ENCODE measurements at places on chromosomes 16 and 17.
A peak's percentile ranks its signal among the peaks of the same experiment; 100 is the strongest.

- no peak for DNase-seq
Observed at GRCh38 chr17:10116753-10117420, 81.5 kb downstream of the GAS7 start.

GRCh38 chr17:44647736-44648135, 8.5 kb upstream of the MEIOC start:
- DNase-seq, result no peak

- DNase-seq, result no peak
Observed at GRCh38 chr17:17675416-17675815, 5.8 kb upstream of the RAI1 start.

DNA sequence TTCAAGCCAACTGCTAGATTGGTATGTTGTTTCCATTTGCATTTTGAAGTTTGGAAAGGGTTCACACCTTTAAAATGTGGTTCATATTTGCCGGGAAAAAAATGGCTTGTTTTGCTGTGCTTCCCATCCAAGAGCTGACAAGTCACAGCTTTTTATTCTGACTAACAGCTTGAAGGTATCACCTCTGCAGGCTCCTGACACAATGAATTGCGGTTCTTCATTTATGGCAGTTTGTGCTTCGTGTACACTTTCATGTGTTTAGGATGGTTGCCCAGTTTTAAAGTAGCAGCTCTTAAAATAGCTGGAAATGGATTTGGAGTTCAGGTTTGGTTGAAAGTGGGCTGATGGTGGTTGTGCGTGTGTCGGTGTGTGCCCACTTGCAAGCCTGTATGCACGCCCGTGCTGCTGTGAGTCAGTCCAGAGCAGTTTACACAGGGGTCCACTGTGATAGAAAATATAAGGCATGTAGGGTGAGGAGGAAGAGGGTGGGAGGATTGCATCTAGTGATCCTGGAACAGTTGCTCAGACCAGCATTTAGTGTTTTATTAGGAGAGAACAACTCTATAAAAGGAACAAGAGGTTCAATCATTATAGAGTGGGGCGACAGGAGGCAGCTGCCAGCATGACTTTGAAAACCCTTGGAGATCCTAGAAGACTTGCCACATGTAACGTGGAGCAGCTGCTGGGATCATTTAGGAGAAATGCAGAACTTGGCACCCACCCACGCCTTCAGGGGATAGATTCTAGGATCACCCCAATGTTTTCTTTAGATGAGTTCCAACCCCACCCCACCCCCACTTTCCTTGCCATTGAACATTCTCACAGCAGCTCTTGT, 108.0 kb upstream of the TBX2 start:
- DNase-seq, result no peak

DNA sequence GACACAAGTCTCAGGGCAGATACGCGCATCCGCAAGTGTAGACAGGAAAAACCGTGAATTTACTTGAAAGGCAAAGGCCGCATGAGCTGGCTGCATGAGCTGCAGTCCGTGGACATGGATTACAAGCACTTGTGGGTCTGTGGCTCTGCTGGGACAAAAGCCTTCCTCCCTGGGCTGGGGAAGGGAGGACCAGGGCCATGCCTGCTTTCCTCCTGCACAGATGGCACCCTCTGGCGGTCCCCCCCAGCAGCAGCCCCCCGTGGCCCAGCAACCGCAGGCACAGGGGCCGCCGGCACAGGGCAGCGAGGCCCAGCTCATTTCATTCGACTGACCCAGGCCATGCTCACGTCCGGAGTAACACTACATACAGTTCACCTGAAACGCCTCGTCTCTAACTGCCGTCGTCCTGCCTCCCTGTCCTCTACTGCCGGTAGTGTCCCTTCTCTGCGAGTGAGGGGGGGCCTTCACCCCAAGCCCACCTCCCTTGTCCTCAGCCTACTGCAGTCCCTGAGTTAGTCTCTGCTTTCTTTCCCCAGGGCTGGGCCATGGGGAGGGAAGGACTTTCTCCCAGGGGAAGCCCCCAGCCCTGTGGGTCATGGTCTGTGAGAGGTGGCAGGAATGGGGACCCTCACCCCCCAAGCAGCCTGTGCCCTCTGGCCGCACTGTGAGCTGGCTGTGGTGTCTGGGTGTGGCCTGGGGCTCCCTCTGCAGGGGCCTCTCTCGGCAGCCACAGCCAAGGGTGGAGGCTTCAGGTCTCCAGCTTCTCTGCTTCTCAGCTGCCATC, 1.7 kb upstream of the MRPL12 start:
- no peak for DNase-seq

GRCh38 chr17:70938336-70938735, 769.0 kb downstream of the KCNJ2 start:
- DNase-seq, result no peak

GRCh38 chr16:27639561-27640276, 89.8 kb downstream of the KATNIP start:
- peak; percentile 57 for DNase-seq

GRCh38 chr17:82129095-82129494, 31.1 kb upstream of the FASN start:
- no peak for DNase-seq

DNA sequence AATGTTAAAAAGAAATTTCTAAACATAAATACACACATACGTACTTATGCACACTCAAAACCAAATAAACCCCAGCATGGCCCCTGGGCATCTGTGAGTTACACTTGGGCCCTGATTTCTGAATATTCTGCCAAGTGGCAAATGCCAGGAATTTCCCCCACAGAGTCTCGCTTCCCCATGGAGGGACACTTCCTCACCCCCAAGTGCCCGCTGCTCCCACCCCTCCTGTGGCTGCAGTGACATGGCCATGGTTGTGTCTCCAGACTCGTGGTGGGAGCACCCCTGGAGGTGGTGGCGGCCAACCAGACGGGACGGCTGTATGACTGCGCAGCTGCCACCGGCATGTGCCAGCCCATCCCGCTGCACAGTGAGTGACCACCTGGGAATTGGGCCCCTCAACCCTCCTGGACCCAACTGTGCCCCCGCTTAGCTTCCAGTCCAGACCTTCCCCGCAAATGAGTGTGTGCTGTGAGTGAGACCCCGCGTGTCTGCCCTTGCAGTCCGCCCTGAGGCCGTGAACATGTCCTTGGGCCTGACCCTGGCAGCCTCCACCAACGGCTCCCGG, 4.0 kb downstream of the ITGAD start:
- no peak for DNase-seq

DNA sequence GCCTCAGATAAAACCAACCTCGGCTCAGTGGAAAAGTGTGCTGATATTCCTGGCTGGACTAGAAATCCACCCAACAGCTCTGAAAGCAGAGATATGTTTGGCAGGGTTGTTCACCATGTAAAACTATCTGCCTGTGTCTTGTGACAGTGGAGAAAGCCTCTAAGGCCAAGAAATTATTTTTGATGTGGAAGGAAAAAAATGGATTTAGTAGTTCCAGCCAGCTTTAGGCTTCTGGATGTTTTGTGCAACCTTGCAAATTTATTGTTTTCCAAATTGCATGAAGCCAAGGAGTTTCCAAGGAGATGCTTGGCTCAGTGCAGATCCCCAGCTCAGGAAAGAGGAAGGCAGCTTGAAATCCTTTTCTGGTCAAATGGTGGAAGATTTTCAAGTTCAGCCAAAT, 31.6 kb downstream of the TEKT5 start:
- no peak for DNase-seq

GRCh38 chr17:72816406-72816805, 276.1 kb downstream of the SLC39A11 start:
- no peak for DNase-seq

DNA sequence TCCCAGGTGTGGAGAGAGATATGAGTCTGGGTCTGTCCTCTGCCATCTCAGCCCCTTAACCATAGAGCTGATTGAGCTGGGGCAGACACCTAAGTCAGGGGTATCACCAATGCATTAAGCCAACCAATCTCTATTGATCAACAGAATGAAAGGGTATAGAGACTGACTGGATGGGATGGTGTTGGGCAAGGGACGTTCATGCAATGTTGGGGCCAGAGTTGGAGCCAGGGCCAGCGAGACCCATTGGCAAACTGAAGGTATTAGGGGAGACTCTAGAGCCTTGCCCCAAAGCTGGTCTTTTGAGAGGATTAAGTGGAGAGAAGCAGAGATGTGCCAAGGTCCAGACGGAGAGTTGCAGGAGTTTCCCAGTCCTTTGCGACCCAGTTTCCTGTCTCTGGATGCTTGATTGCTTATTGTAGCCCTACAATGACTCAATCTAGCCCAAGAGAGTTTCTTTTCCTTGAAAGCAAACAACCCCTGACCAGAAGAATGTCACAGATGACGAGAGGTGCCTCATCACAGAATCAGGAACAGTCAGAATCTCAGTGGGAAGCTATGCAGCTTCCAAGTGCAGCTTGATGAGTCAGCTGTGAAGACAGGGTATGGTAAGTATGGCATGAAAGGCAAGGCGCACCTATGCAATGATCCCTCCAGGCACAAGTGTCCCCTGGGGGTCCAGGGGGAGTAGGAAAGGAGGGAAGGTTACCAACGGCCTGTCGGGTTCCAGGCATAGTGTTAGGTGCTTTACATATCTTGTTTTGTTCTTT, 137.2 kb downstream of the UTP18 start:
- DNase-seq, result no peak

DNA sequence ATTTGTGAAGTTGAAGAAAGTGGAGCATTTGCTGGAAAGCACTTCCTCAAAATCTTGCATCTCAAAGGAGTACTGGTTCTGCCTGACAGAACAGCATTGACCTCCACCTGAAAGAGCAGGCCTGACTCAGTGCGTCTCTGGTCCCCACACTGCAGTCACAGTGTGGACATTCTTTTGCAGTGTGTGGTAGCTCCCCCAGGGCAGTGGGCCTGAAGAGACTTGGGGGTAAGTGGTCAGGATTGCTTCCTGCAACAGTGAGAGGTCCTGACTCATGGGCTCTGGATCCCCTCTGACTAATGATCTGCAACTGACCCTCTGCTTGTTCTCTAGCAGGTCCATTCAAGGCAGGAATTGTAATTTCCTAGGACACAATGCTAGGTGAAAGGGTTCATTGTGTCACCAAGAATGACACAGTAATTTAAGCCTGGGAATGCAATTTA, 204.9 kb upstream of the KCNJ16 start:
- DNase-seq, result peak; percentile 33

DNA sequence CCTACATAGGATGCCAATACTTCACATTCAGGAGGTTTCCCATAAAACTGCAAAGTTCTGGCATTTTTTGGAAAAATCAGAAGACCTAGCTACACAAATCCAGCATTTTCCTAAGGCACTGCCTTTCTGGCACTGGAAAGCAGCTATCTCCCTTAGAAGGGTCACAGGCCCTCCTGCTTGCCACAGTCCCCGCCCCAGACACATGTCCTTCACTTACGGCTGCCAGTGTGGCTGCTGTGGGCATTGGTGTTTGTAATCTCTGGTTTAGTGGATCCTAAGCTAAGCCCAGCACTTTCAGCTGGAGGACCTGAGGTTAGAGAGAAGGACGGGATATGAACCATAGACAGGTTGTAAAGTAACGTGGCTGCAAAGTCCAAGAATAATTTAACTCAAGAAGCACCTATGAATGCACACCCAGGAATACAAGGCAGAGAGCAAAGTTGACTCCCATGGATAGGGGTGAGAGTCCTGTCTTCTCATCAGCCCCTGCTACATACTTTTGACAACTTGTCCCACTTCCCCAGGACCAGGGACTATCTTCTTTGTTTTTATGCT, 100.0 kb downstream of the XYLT1 start:
- DNase-seq, result no peak

GRCh38 chr17:77395501-77396048, 254.8 kb downstream of the SEC14L1 start:
- DNase-seq, result no peak

GRCh38 chr17:4796552-4796920, 572 bp downstream of the PSMB6 start:
- DNase-seq, result no peak

- no peak for DNase-seq
Observed at GRCh38 chr17:7842380-7843256, 8.6 kb downstream of the KDM6B start.

DNA sequence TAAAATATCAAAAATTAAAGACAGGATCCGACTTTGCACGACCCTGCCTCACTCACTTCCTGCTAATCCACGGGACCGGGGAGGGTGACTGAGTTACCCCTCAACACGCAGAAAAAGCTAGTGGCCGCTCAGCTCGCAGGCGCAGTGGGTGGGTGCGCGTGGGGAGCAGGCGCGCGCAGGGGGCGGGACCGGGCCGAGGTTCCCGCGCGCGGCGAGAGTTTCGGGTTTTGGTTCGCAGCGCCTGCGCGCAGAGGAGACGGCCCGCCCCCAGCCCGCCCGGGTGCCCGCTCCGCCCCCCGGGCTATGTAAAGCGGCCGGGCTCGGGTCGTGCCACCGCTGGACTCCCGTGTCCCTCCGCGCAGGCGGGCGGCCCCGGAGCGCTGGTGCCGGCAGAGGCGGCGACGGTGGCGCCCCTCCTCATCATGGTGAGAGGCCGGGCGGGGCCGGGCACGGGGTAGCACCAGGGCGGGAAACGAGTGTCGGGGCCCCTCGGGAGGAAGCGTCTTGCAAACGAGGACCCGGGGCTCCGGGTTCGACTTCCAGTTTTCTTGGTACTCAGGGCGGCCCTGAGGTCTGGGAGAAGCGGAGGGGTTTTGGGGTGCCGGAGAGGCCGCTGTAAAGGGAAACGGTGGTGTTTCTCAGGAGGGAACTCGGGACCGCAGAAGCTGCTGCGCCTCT, at the start of gene CNP:
CNP (plus strand) TSS at position 333 of the 678 bp plus-strand sequence; CDS start at position 423, 90 bp downstream.
- no peak for DNase-seq

DNA sequence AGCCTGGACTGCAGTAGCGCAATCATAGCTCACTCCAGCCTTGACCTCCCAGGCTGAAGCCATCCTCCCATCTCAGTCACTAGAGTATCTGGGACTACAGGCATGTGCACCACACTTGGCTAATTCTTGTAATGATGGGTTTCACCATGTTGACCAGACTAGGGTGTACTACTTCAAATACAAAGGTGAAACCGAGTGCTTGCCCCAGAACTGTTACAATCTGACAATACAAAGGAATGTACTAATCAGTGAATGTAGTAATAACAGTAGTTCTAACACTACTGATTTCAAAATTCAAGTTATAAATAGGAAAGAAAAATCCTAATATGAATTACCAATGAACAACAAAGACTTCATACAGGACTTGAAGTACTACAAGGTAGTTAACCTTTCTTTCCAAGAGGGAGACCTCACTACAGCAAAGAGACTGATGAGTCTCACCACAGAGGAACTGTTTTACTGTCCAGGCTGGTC, 24.4 kb downstream of the CRK start:
- no peak for DNase-seq

DNA sequence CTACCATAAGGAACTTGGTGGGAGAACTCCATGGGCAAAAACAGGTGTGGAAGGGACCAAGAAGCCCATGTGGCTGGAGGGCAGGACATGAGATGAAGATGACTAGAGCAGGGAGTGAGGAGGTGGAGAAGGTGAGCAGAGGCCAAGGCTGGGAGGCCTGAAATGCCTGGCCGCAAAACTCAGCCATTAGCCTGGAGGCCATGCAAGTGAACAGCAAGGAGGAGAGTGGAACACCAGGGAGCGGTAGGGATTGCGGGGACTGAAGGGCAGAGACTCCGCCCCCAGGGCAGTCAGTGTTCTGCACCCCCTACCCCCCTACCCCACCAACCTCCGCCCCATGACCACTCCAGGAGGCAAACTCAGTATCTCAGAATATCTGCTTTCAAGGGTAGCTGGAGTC, 17.0 kb downstream of the BCL7C start:
- no peak for DNase-seq

GRCh38 chr16:87581857-87582215, 20.5 kb upstream of the JPH3 start:
- no peak for DNase-seq

- no peak for DNase-seq
Observed at GRCh38 chr16:56785317-56785716, 55.4 kb downstream of the NUP93 start.
